ENCODE measurements at places on chromosomes 2 and 18. TPM values are rescaled to one million over a fixed set of nuclear protein-coding genes. Genes with fewer than 3 reads are reported as not detected.

Gene CIDEA
- polyA plus RNA-seq = not detected

Gene ATL2
- 7.5 TPM for polyA plus RNA-seq

Gene DNAH6
- polyA plus RNA-seq = 5.0 TPM

Gene DYNAP
- polyA plus RNA-seq = not detected

Gene KIF5C
- polyA plus RNA-seq = 1.5 TPM

Gene GPR148
- polyA plus RNA-seq = not detected

Gene TCF7L1
- 14.1 TPM for polyA plus RNA-seq

Gene LAMA1
- not detected for polyA plus RNA-seq

Gene IL18R1
- polyA plus RNA-seq = 1.6 TPM

Gene L3MBTL4
- polyA plus RNA-seq = 0.26 TPM

Gene CCDC150
- polyA plus RNA-seq = 0.79 TPM

Gene ALPG
- not detected for polyA plus RNA-seq

Gene SCYGR4
- not detected for polyA plus RNA-seq
